ENCODE measurements at places on chromosomes 2 and 18.

DNA sequence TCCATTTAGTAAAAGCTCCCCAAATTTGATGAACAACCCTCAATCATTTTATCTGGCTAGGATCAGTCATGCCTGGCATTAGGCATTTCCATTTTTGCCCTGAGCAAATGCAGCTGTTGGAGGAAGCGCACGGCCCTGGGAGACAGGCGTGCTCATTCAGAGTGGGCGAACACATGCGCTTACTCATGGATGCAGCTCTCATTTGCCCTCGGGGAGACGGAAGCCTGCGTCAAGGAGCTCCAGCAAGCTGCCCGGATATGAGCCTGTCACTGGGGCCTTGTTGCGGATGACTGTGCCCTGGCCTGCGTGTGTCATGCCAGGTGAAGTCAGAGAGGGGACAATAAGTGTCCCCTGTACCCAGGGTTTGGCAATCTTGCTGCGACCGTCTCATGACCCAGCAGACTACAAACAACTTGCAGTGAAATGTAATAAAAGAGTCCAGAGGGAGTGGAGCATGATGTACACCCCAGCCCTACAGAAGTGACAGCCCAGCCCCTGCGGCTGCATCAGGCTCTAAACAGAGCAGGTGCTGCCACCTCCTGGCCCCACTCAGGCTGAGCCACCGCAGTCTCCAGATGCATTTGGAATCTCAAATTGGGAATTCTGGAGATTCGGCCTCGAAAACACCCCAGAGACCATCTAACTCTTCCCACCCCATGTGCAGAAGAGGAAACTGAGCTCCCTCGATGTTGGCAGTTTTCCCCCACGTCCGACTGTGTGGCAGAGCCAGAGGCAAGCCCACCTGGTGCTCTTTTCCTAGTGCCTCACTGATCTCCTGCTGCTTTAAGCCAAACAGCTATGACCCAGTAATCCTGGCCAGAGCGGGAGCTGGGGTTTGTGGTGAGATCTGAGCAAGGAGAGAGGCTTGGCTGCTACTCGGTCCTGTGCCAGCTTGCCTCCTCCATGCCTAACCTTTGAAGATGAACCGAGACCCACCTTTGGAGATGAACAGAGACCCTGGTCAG is 105.0 kb upstream of the ALK start:
- no peak for DNase-seq

DNA sequence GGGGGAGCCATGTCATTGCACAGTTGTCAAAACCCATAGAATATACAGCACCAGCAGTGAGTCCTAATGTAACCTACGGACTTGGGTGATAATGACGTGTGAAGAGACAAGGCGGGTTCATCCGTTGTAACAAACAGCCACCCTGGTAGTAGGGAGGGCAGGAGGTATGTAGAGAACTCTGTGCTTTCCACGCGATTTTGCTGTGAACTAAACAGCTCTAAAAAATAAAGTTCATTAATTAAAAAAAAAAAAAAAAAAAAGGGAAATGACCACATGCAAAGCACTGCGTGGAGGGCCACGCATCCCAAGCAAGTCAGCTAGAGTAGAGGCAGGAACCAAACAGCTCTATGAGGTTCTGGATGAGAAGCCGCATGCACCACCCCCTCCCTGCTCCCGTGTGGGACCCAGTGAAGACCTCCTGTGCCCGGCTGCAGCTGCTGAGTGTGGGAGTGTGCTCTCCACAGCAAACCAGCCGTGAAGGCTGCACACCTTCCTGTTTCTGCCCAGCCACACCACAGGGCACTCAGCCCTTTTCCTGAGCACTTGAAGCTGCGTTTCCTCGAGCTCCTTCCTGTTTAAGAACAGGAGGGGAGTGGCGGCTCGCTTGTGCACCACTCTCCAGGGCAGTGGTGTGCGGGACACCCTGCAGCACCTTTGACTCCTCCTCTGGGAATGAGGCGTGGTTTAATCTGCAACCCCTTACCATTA is 65.6 kb downstream of the ODC1 start:
- peak; percentile 12 for DNase-seq

DNA sequence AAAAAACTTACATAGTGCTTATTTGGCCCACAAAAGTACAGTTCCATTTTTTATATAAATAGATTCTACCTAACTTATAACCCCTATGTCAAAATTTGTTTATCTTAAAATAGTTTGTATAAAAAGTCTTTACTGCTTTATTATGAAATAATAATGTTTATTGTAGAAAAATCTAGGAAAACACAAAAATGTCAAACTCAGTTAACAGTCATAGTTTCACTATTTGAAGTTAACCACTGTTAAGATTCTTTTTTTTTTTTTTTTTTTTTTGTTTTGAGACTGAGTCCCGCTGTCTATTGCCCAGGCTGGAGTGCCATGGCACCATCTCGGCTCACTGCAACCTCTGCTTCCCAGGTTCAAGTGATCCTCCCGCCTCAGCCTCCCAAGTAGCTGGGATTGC is 26.5 kb upstream of the ABI2 start:
- DNase-seq = no peak

GRCh38 chr2:151247432-151247831 is 14.2 kb downstream of the RBM43 start:
- DNase-seq = no peak

GRCh38 chr2:134952608-134953007 is 34.0 kb downstream of the CCNT2 start:
- no peak for DNase-seq

- no peak for DNase-seq
Measured at GRCh38 chr2:237859082-237859433, 365 bp upstream of the RAMP1 start.

DNA sequence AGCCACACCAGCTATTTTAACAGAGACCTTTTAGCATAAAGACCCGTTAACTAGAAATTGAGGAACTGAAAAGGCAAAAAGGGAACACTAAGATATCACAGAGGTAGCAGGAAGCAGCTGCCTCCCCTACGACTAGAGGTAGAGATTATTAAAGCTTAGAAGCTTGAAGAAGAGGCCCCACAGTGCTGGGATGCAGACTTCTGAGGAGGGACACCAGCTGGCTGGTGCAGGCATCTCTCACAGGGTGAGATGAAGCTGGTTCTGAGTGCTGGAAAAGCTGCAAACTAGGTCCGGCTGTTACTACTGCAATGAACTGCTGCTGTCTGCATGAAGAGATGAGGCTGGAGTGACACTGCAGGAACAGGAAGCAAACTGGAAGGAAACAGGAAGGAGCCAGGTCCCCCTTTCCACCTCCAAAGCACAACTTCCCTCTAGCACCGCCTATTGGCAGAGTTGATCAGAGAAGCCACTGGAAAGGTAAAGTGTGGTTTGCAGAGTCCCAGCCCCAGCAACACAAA is 61.2 kb upstream of the MRPS9 start:
- no peak for DNase-seq

DNA sequence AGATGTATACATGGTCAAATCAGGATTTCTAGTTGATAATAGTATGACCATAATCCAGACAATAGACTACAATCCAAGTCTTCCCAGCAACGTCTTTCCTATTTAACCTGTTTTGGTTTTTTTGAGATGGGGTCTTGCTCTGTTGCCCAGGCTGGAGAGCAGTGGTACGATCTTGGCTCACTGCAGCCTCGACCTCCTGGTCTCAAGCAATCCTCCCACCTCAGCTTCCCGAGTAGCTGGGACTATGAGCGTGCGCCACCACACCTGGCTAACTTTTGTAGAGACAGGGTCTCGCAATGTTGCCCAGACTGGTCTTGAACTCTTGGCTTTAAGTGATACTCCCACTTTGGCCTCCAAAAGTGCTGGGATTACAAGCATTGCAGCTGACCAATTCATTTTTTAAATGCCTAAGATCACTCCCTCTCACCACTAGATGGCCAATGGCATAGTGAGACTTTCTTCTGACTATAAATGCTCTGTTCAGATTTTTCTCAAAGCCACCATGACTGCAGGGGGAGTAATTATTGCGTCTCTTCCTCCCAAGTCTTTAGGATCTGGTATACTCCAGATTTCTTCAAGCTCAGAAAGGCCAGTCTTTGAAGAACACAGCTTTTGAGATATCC is 47.6 kb downstream of the HNRNPLL start:
- no peak for DNase-seq

DNA sequence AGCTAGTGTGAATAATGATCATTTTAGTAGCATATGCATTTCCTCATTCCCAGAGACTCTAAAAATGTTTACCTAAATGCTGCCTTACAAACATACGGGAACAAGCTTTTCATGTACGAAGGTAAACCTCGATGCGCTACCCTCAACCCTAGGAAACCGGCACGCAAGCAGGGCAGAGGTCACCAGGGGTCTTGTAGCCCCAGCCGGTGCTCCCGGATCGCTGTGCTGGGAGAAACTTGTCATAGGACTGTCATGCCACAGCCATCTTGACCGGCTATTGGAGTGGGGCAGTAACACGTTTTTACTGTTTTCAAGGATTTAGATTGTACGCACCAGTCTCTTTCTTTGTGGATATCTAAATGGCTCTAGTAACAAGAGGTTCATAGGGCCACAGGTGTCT is 34.8 kb upstream of the NFATC1 start:
- no peak for DNase-seq

DNA sequence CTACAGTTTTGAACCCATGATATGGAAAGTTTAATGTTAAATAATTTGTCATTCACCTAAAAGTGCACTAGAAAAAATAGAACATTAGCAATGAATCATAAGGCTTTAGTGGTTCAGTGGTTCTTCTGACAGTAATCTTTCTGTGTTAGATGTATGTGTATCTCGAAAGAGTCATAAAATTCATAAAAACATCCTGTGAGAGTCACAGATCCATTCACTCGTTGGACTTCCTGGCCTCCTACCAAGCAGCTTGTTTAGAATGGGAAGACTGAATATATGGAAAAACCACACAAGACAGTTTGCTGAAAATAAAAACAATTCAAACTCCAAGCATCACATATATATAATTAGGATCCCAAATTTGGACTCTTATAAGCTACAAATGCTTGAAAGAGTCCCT is 34.8 kb downstream of the ADNP2 start:
- no peak for DNase-seq

GRCh38 chr2:61244694-61245093 is 82.7 kb downstream of the C2orf74 start:
- DNase-seq = no peak

GRCh38 chr2:105775809-105776559 is 31.3 kb downstream of the NCK2 start:
- no peak for DNase-seq

DNA sequence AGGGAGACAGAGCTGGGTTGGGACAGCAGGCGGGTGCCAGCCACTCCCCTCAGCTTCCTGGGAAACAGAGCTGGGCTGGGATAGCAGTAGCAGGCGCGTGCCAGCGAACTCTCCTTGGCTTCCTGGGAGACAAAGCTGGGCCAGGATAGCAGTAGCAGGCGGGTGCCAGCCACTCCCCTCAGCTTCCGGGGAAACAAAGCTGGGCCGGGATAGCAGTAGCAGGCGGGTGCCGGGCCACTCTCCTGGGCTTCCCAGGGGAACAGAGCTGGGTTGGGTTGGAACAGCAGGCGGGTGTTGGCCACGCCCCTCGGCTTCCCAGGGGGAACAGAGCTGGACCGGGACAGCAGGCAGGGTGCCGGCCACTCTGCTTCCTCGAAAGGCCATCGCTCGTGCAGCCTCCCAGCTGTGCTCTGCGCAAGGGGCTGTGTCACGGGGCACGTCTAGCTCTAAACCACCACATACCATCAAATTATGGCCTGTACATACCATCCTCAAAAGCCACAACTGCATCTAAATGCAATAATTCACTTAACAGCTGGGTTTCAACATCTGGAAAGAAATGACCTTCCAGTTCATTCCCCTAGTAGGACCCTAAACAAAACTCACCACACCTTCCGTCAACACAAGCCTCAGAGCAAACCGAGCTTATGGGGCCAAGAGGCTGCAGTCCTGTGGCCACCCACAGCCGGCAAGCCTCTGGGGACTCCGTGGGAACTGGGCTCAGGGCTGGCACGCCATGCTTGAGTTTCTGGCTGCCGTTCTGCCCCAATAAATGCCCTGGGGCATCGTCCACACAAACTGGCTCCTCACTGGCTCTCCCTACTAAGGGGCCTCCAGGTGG is 228.3 kb downstream of the TWIST2 start:
- no peak for DNase-seq

- DNase-seq = no peak
Measured at GRCh38 chr2:236719192-236719635, 149.6 kb downstream of the ACKR3 start.

DNA sequence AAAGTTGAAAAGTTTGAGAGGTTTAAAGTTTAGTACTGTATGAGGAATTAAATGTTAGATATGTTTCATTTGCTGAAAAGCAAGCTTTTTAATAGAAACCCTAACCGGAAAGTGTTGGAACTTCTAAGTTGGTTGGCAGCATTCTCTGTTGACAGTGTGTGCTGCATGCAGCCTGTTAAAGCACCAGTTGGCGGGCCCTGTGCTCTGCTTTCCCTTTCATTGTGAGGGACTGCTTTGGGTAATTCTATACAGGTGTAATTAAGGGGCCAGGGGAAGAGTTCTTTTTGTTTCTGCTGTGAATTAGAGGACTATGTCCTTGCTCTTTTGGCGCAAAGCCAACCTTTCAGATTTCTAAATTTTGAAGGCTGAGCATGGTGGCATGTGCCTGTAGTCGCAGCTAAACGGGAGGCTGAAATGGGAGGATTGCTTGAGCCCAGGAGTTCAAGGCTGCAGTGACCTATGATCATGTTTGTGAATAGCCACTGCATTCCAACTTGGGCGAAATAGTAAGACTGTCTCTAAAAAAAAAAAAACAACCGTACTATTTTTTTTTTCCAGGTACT is 20.1 kb downstream of the PLEKHB2 start:
- no peak for DNase-seq

GRCh38 chr2:160507046-160507407 is 13.4 kb upstream of the RBMS1 start:
- no peak for DNase-seq
